ENCODE measurements at places on chromosomes 7 and 10. TPM values are rescaled to one million over a fixed set of nuclear protein-coding genes. Genes with fewer than 3 reads are reported as not detected.

- DNase-seq = no peak
These were observed 121.8 kb downstream of the SGMS1 start for GRCh38 chr10:50501924-50502452.

The COX19 gene
- 7.6 TPM for total RNA-seq

DNA sequence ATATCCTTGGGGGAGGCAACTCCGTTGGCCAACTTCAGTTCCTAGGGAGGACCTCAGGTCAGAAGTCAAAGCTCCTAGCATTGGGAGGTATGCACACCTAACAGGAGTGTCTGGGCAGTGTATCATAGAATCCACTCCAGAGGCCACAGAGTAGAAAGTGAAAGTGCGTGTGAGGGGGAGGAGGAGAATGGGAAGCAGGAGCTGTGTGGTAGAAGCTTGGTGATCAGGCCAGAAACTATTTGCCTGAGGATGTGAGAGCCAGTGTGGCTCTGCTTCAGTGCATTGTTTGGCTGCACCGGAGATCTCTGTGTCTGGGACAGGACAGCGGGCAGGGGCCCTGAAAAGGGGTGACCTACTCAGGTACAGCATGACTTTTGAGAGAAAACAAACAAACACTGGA is 557.4 kb upstream of the VSTM2A start:
- DNase-seq = peak; percentile 24

- DNase-seq = no peak
These were observed 713 bp upstream of the HOGA1 start for GRCh38 chr10:97583476-97583875.

The PON1 gene
- not detected for total RNA-seq

DNA sequence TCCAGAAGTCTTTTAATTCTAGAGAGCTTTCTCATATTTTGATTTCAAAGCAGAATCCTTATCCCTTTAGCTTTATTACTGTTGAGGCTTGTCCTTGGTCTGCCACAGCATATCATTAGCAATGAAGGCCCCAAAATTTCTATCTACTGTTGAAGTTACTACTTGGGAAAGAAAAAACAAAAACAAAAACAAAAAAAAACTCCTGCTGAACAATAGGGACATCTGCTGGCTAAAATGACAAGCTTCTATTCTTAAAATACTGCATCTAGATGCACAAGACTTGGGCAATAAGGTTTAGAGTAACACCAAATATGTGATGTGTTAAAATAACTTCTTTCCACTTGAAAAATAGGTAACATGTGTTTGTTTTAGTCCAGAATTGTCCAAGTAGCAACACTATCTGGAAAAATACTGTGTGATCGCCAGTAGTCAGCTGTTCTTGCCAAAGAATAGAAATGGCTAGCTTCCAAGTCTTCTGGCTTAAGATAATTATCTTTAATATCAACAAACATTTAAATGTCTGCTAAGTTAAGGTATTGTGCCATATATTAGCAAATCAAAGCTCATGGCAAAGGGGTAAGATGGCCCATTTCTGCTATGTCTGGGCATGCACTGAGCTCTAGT is 3.8 kb upstream of the DMTF1 start:
- peak; percentile 35 for DNase-seq

DNA sequence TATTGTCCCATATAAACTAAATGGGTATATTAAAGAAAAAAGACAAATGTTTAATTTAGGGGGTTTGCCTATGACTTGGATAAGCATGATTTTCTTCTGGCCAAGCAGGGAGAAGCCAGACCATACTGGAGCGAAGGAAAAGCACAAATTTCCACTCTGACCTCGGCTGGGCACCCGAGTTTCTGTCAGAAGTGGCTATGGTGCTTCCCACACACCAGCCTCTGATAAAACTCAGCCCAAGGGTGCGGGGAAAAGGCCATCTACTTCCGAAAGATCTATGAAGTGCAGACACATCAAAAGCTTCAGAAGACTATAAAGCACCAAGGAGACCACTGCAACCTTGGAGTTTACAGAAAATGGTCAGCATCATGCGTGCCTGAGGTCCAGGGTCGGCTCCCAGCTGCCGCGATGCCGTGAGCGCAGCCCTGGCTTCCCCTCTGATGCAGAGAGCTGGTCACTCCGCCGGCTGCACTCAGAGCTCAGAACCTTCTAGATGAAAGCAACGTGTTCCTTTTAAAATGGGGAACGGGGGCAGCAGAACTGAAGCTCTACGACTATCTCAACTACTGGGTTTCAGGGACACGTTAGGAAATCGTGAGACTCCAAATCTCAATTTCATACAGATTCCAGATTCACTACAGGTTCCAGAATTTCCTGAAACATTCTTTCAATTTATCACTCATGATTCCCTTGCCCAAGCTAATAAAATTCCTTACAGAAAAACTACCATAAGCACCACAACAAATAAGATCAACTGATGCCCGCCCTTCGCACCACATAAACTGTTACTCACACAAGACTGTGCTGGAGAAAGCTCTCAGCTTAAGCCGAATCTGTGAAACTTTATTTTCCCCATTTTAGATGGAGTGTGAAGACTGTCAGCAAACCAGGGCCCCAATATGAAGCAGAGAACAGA is 84.5 kb downstream of the DIP2C start:
- no peak for DNase-seq

The CHCHD1 gene
- total RNA-seq = 54.0 TPM
